ENCODE measurements at places on chromosomes 5 and 9.

- DNase-seq = no peak
These were observed 255.3 kb upstream of the SMARCA2 start for GRCh38 chr9:1759771-1760300.

DNA sequence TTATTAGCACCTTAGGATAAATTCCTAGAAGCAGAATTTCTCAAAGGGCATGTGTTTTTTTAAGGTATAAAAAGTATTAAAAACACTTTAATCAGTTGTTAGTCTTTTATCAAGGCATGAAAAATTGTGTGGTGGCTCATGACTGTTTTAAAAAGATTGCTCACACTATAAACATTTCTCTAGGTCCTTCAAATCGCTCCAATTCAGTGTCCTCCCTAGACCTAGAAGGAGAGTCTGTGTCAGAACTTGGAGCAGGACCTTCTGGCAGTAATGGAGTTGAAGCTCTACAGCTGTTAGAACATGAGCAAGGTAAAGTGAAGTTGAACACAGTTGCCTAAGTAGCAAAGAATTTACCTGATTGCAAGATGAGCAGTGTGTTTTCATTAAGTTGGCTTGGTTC, 62.0 kb downstream of the GAPVD1 start:
- no peak for DNase-seq

- no peak for DNase-seq
These were observed 83.3 kb downstream of the SUSD1 start for GRCh38 chr9:112091810-112092209.

DNA sequence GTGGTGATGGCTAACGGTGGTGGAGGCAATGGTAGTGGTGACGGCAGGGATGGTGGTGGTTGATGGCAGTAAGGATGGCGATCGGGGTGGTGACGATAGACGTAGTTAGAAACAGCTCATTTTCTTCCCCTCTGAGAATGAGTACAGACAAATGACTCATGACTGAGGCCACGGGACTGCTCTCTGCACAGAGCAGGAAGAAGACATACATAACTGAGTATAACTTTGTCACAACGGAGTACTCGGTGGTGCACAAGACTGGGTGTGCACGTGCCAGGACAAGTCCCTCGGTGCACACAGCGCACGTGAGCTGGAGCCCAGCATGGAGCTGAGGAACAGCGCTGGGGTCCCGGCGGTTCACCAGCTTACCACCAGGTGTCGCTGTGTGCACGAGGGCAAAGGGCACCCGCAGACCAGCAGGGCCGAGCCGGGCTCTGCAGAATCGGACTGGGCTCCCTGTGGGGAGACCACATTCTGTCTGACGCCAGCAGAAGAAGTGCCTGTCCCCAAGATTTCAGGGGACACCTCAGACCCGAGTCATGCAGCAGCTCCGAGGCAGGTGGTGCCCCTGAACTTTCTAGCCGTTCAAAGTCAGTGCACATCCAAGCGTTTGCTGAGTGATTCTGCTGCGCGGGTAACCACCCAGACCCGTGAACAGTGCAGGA, 188.6 kb downstream of the FSTL4 start:
- DNase-seq = peak; percentile 26

DNA sequence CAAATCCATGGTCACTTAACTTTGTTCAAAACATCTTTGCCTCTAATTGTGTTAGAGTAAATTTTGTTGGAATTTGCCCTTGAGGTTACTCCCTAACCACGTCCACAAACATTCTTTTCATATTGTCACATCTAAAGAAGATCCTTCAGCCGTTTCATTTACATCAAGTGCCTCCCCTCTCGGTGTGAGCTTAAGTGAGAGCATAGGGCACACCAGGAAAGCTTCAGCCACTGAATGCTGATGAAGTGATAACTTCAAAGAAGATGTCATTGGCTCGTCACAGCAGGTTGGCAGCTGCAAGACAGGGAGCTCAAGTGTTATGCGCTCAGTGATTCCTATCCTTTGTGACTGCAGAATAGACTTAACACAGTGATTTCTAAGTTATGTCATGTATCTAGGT, 49.6 kb upstream of the ADAMTS19 start:
- DNase-seq = no peak

DNA sequence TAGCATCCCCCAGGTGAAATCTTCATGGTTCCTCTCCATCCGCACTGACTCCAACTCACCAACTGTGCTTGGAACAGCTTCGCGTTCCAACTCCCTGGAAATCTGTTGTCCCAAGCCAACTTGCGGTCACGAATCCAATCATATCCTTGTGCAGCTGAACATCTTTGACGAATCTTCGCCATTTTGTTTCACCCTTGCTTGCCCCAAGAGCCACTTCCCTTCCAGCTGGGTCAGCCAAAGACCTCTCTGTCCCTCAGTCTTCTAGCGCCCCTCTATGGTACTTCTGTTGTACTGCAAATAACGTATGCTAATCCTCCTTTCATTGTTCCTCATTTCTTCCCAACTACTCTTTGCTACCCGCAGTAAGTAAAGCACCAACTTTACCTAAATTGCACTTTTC, 61.0 kb upstream of the TARS1 start:
- no peak for DNase-seq

- no peak for DNase-seq
These were observed 417.2 kb downstream of the TLR4 start for GRCh38 chr9:118121361-118121760.

GRCh38 chr5:83991566-83992224, 271.0 kb upstream of the HAPLN1 start:
- DNase-seq = no peak

DNA sequence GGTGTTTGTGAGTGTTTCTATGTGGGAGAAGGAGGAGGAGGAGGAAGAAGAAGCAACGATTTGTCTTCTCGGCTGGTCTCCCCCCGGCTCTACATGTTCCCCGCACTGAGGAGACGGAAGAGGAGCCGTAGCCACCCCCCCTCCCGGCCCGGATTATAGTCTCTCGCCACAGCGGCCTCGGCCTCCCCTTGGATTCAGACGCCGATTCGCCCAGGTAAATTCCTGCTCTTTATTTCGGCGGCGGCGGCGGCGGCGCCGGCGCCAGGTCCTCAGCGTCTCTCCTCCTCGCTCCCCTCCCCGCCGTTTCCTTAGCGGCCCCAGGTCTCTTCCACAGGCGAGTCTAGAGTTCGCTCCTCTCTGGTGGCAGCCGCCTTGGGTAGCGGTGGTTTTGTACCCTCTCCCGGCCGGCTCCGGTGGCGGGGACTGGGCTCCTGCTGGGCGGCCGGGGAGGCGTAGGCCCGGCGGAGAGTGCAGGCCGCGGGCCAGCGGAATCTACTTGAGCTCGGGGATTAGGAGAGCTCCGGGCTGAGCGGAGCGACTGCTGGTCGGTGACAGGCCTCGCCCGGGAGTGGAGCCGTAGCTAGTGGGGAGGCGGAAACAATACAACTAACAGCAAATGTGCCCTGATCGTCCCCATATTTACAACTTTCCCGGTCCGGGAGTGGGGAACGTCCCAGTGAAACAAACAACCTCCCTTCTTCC, 547 bp downstream of the NIPBL start:
- no peak for DNase-seq

Measured in T-helper 2 cell (primary cell).